Stimulated activated CD8-positive, alpha-beta memory T cell treated with anti-CD3 and anti-CD28 coated beads, Interleukin-4, amount 100 ng/mL, for 1 hour (primary cell): ENCODE measurements at places on chromosomes 4 and X.

DNA sequence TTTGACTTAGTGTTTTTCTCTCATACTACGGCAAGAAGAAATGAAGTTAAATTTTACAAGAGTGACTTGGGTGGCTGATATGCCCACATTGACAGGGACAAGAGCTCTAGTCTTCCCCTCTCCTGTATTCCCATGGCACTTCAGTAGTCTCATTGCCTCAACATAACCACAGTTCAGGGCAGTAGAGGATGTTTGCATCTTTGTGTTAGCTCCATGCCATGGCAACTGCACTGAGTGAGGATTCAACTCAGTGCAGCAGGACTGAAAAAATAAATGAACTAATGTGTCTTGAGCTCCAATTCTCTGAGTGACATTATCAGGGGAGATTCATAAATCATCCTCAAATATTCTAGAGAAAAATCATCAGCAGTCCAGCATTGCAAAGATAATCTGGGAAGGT, 78.8 kb downstream of the TET2 start:
- no peak for DNase-seq

GRCh38 chrX:13502590-13502989, 66.8 kb upstream of the EGFL6 start:
- DNase-seq: no peak

GRCh38 chr4:137070614-137071013, 461.7 kb downstream of the PCDH18 start:
- no peak for DNase-seq

- DNase-seq: no peak
Observed at GRCh38 chrX:53080628-53081580, 1.3 kb upstream of the TSPYL2 start.

DNA sequence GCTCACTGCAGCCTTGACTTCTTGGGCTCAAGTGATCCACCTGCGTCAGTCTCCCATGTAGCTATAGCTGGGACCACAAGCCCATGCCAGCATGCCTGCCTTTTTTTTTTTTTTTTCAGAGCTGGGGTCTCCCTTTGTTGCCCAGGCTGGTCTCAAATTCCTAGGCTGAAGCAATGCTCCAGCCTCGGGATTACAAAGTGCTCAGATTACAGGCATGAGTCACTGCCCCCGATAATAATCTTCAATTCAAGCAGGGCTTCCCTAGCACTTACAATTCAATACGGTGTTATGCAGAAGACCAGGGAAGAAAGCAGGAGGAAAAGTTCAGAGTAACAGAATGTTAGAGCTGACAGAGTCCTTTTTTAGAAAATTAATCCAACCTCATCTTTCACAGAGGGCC, 26.1 kb downstream of the OTOP1 start:
- DNase-seq: no peak

- no peak for DNase-seq
Observed at GRCh38 chr4:185128272-185129119, 14.6 kb upstream of the SLC25A4 start.

DNA sequence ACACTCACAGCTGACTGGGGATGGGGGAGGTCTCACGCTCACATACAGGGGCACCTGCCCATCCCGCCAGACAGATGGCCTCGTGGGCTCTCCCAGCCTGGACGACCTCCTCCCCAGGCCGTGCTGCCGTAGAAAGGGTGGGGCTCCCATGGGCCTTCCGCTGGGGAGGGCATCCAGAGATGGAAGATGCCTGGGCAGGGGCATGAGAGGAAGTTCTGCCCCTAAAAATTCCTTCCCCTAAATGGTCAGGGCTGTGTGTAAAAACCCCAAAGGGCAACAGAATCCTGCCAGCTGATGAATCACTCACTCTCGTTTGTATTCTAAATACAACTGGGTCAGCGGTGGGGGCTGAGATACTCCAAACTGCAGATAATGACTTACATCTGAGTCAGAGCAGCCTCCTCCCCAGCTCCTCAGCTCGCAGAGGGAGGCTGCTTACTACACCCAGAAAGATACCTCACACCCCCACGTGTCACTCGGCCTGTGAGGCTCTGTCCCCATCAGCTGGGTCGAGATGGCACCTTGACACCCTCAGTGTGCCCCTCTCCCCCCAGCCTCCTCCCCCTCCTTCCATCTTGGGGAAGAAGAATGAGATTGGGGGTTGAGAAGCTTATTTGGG, 10.1 kb downstream of the WDR1 start:
- peak; percentile 59 for DNase-seq

GRCh38 chr4:38243388-38244053, 283.3 kb downstream of the PTTG2 start:
- DNase-seq: no peak

DNA sequence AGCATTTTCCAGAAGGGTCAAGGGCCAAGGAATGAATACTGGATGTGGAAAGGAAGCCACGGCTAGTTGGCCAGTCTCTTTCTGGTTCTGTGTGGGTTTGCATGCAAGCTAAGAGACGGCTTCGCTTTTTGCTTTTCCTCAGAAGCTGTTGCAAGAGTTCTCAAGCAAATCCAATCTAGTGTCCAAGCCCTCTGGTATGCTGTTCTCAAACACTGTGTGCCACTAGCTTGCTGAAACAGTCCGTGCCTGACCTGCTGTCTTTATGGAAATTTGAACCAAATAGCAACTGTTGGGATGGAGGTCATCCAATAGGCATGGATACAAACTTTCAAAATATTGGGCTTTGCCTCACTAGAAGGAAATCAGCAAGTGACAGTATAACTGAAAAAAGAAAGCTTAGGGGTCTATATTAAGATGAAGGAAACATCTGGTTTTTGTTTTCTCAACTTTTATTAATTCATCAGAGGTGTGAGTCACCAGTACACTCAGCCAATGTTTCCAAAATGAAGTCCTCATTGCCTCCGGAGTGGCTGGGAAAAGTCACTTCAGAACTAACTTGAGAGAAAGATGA, 70.5 kb downstream of the SLC9A6 start:
- DNase-seq: no peak

- DNase-seq: no peak
Observed at GRCh38 chr4:103996637-103997036, 276.9 kb upstream of the TACR3 start.

DNA sequence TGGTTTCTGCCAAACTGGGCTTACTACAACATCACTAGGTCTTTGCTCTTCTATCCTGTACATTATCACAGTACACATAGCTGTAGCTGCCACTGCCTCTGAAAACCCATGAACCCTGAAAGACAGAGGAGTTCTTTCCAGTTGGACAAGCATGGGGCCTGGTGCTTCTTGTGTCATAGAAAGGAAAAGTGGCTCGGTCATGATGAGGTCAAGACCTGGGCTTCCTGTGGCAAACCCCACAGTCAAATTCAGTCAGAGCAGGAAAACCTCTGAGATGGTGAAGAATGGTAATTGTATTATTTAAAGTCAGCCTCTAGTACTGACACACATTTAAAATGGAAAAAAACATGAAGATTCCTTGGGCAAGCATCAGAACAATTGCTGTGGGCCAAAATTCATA, 133.3 kb upstream of the PRPS2 start:
- no peak for DNase-seq

DNA sequence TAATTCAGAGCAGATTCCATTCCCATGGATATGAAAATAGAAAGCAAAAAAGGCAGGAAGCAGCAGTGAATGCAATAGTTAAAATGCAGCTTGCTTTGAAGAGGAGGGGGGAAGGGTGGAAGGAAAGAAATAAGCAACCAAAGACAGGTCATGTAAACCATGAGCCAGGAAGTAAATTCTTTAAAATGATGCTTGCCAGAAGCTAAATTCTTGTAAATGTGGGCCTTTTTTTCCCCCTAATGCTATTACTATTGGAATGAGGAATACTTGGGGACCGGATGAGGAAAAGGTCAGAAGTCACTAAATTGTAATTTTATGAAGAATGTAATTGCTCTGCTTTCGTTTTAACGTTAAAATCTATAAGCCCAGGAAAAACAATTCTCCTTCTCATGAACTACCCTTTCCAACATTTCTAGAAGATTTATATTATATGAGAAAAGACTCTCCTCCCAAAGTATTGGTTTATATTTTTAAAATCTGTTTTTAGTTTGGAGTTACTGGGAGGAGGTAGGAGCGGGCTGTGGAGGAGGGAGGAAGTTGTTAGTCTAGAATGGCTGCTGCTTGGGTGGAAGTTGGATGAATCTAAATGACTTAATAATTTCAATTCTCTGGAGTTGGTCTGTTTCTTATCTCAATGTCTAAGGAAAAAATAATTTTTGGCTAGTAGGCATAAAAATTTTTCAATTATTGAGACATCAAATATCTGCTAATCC, 77.6 kb upstream of the PCDH18 start:
- no peak for DNase-seq

- DNase-seq: no peak
Observed at GRCh38 chrX:20742106-20742505, 475.4 kb upstream of the RPS6KA3 start.

GRCh38 chr4:54513204-54513603, 144.6 kb upstream of the KIT start:
- DNase-seq: no peak

- no peak for DNase-seq
Observed at GRCh38 chr4:52126966-52127365, 75.9 kb downstream of the SPATA18 start.

GRCh38 chr4:143458966-143459365, 54.5 kb upstream of the SMARCA5 start:
- DNase-seq: no peak

DNA sequence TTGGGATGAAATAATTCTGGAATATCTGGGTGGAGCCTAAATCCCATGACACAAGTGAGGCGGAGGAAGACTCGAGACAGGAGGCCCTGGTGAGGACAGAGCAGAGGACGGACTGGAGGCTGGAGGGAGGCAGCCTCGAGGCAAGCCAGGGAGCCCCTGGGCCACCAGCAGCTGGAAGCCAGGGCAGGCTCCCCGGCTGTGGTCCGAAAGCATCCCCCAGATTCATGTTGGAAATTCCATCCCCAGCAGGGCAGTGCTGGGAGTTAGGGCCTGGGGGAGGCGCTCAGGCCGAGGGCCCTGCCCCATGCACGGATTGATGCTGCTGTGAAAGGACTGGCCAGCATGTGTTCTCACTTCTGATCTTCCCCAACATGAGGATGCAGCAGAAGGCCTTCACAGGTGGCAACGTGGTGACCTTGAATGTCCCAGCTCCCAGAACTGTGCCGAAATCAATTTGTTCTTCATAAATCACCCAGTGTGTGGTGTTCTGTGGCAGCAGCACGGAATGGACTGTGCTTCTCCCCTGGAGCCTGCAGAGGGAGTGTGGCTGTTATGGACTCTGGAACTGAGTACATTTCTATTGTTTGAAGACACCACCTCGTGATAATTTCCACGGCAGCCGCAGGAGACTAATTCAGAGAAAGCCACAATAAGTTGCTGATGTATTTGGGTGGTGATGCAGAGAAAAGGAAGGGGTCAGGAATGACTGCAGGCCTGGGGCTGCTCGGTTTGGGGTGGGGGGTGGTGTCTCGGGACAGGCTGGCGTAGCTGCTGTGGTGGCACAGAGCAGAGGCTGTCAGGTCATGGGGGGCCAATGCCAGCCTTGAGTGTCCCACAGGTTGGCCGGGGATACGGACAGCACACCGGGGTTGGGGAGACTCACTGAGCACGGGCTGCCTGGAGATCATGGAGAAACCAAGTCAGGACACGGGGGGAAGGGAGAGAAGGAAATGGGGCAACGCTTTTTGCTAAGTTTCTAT, 56.9 kb downstream of the PCGF3 start:
- no peak for DNase-seq

GRCh38 chr4:62288808-62289541, 1088.8 kb downstream of the ADGRL3 start:
- DNase-seq: no peak

DNA sequence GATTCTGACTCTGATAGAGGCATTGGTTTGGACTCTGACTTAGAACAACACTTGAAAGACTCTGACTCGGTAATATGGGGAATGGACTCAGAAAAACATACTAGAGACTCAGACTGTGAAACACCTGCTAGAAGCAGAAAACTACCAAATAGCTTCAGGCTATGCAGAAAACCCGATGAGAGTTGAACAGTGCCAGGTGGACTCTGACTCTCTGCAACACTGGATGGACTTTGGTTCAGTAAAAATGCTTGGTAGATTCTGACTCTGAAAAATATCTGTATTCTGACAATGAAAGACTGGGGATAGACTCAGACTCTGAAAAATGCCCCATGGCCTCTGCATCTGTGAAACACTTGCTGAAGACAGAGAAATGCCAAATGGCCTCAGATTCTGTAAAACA, 215.1 kb upstream of the HDX start:
- DNase-seq: no peak

GRCh38 chrX:153307276-153308178, 14.0 kb downstream of the PNMA6F start:
- no peak for DNase-seq

DNA sequence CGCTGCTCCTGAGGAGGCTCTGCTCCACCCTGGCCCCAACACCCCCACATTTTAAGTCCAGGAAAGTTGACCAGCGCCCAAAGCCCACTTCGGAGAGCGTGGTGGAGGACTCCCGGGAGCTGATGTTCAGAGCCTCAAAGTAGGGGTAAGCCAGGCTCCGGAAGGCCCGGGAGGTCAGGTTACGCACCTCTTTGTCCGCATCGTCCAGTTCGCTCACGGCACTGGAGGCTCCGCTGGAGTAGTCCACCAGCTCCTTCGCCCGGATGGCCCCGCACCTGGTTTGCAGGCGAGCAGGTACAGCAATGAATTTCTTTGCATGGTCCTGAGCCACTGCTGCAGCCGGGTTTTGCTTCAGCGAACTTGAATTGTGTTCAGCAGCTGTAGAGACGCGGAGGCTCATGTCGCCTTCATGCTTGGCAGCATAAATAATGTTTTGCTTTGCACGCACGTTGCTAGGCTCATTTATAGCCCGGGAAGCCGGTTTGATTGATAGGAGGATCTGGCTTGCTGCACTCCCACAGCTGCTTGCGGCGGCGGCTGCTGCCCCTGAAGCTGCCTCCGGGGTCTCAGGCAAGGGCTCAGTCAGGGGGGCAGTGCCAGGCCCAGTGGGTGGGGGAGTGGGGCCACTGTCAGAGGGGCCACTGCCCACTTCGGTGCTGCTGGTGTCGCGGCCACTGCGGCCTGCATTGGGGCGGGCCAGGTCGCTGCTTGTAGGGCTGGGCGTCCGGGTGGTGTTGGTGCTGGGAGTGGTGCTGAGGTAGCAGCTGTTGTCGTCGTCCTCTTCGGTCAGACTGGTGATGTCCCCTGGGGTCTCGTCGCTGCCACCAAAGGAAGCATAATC, 4.8 kb downstream of the C4orf54 start:
- DNase-seq: no peak

DNA sequence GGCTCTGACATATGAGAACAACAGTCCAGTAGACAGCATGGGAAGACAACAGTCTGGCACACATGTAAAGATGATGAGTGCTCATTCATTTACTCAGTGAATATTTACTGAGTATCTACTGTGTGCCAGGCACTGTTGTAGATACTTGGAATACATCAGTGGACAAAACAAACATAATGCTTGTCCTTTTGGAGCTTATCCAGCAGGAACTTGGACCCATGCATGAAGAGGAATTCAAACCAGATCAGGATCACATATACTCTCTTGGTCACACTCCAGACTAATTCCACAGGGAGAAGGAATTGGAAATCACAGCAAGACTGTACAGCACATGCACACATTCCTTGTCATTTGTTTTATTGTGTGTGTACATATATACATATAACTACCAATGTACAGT, 217.6 kb upstream of the TTC29 start:
- DNase-seq: no peak

- no peak for DNase-seq
Observed at GRCh38 chr4:89681219-89681618, 155.7 kb downstream of the SNCA start.

GRCh38 chr4:91826186-91826585, 477.6 kb upstream of the GRID2 start:
- DNase-seq: no peak

- DNase-seq: no peak
Observed at GRCh38 chr4:47106561-47106960, 75.2 kb downstream of the GABRB1 start.

GRCh38 chrX:23195761-23196160, 138.9 kb upstream of the PTCHD1 start:
- no peak for DNase-seq

- DNase-seq: no peak
Observed at GRCh38 chr4:69822198-69822597, 37.7 kb downstream of the SULT1E1 start.
